Heart left ventricle (tissue), 16 donors: ENCODE measurements at places on chromosomes 6 and 20.

DNA sequence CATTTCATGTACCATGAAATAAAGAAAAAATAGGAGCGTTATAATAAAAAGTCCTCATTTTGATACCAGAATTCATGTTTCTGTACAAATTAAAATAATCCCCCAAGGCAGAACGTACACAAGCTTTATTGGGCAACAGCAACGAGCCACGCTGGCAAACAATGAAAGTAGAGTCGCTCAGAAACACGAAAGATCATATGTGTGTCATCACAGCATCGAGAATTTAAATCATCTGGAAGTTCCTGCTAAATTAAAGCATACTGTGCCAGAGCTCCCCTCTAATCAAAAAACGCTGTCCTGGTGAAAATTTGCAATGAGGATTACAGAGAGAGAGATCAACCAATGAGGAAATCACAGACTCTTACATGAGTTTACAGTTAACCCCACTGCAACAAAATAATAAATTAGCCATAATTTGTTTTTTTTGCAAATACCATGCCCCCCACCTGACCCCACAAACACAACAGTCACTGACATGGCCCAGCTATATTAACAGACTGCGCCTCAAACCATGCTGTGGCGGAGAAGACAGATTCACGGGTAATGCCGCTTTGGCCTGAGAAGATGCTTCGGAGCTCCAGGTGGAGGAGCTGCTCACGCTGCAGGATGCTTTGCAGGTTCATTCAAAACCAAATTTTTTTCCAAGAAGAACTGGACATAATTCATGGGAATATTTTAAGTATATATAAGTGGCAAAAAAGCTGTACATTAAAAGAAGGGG lies 54.3 kb upstream of the NFATC2 start:
- no peak for DNase-seq

DNA sequence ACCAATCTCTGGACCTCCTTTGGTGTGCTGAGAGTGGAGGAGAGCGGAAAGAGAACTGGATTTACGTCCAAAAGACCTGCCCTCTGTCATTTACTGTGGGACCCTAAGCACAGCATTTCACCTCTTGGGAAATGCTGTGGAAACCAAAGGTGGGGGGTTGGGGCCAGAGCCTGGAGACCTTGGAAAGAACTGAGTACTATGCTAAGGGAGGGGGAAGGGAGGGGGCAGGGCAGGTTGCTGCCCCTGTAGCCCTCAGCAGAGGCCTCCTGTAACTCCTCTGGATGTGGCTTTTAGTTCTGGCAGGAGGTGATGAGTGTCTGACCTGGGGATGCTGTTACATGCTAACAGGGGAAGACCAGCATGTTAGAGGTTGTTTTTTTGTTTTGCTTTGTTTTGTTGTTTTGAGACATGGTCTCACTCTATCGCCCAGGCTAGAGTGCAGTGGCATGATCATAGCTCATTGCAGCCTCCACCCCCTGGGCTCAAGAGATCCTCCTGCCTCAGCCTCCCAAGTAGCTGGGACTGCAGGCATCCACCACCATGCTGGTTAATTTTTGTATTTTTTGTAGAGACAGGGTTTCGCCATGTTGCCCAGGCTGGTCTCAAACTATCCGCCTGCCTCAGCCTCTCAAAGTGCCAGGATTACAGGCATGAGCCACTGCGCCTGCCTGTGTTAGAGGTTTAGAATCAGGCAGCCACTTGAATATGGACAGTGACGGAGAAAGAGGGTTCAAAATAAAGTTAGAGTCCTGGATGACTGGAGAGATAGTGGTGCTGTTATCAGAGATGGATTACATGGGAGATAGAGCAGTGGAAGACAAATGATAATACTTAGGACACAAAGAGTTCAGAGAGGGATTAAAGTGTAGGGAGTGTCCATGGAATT lies 18.4 kb upstream of the PARD6B start:
- no peak for DNase-seq

DNA sequence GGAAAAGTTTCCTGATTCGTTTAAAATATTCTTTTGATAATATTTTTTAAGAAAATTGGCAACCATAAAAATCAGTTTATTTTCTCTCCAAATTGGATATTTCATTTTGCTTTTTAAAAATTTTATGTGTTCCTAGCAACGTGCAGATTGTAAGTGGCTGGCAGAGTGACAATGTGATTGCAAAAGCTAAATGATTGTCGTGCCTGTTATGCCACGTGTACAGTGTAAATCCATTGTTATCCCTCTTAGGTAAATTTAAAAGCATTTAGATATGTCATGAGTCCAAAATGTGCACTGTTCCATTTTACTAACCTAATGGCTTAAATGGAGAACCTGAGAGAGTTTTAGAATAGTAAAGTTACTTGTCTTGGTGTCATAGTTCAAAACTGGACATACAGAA lies 94.4 kb upstream of the ADGRF4 start:
- DNase-seq, result no peak

DNA sequence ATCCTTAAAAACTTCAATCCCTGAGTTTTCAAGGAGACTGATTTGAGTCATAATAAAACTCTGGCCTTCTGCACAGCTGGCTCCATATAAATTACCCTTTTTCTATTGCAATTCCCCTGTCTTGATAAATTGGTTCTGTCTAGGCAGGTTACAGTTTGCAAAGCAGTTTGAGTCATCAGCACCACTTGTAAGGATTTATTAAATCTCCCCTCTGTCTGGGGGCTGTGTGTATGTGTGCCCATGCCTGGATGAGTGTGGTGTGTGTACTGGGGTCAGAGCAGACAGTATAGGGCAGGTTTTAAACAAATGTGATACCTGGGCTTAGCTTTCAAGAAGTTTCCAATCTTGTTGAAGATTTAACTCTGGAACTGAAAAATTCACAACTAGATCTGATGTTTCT lies 228.6 kb downstream of the FNDC1 start:
- no peak for DNase-seq

DNA sequence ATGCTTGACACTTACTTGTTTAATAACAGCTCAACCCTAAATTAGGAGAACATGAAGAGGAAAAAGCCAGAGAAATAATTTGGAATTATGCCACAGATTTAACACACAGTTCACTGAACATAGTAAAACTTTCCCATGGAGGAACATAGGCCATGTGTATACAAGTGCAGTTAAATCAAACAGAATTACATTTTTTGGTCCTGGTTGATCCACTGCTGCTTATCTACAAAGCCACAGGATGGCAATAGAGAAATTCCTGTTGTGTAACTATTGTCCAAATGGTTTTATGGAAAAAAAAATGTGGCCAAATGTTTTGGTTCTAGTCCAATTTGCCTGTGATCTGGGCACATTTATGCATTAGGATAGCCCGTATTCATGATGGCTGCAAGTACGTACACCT lies 136.8 kb downstream of the ALDH8A1 start:
- no peak for DNase-seq

DNA sequence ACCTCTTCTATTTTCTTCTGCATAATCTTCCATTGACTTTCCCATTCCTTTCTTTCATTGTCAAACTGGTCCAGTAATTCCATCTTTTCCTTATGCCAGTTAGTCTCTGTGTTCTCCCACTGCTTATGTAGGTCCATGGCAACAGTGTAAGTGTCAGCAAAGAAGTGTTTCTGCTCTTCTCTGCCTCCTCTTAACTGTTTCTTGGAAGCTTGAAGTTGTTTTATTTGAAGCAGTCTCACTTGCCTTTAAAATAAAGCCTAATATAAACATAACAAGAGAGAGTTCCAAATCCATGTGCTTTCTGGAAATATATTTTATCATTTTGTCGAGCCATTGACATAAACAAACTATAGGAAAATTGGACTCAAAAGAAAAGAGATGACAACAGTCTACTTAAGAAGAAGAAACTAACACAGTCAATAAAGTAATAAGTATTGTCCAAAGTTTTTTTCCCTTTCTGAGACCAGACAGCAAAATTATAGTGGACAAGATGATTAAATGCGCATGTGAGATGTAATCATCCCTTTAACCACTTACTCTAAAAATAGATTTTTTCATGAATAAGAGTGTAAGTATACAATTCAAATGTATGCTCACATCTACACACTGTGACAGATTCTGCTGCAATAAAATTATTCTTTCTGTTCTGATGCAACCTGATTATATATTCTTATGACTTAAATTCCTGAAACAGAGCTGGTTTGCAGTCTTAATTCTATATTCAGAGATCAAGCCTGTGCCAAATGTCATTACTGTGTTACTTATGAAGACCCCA lies 5.2 kb downstream of the KIAA0408 start:
- DNase-seq, result no peak

GRCh38 chr20:9981829-9982228 lies 53.0 kb upstream of the ANKEF1 start:
- no peak for DNase-seq

- peak; percentile 36 for DNase-seq
Observed at GRCh38 chr20:40683221-40683893, 5.7 kb downstream of the MAFB start.

GRCh38 chr6:45450831-45451230 lies 73.1 kb upstream of the SUPT3H start:
- no peak for DNase-seq

GRCh38 chr20:58906111-58906510 lies 53.6 kb downstream of the GNAS start:
- DNase-seq, result no peak

GRCh38 chr6:27553123-27553904 lies 80.4 kb upstream of the ZNF184 start:
- no peak for DNase-seq

DNA sequence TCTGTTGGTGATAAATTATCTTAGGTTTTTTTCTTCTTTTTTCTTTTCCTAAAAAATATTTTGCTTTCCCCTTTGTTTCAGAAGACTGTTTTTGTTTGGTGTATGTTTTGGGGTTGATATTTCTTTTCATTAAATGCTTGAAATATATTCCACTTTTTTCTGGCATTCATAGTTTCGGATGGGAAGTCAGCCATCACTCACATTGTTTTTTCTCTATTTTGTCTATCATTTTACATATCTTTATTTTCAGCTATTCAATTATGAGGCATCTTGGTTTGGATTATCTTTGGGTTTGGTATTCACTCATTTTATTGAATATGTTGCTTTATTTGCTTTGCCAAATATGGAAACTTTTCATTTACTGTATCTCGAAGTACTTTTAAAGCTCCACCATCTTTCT lies 600.5 kb upstream of the EYS start:
- DNase-seq, result no peak
